ENCODE measurements at places on chromosomes 7 and 10.
A peak's percentile ranks its signal among the peaks of the same experiment; 100 is the strongest.

DNA sequence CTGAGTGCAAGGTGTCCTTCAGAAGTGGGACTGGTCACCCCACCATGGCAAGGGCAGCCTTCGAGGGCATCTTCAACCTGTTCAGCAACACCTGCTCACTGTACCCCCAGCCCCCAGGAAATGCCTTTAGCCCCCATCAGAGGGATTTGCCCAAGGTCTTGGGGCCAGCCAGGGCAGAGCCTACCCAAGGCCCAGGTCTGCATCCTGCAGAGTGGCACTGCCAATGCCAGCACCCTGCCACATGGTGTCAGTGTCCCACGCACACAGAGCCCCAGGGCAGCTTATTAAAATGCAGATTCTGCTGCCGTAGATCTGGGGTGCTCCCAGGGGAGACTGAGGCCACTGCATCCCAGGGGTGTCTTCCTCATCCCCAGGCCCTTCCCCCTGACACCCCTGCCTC lies 106.2 kb upstream of the KCTD7 start:
- peak; percentile 5 for DNase-seq

DNA sequence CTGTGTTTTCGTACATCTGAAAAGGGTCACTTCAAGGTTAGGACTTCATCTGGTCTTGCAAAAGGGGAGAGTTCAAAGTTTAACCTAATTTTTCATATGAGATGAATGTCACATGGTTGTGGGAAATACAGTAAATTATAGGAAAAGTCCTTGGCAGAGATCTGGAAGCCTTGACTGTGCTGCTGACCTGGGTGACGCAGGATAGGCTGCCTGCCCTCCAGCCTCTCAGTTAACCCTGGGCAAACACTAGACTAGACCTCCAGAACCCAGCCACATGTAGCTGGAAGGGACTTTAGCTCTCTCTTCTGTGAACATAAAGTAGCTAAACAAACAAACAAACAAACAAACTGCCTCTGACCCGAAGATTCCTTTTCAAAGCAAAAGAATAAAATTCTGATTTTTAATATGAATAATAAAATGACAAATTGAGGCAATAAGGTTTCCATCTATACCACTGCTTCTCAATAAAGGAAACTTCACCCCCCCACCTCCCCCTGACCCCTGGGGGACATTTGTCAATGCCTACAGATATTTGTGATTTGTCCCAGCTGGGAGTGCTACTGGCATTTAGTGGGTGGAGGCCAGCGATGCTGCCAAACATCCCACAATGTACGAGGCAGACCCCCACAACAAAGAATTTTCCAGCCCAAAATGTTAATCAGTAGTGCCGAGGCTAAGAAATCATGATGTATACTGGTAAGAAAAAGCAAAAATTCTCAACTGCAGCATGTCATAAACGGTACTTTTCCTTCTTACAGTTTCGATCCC lies 75.2 kb upstream of the PRR15 start:
- no peak for DNase-seq

GRCh38 chr7:82152858-82153257 lies 290.7 kb downstream of the CACNA2D1 start:
- DNase-seq = no peak

GRCh38 chr10:12588091-12588860 lies 238.9 kb downstream of the CAMK1D start:
- DNase-seq = peak; percentile 31

- peak; percentile 66 for DNase-seq
Observed at GRCh38 chr10:89793649-89794254, 92.4 kb downstream of the KIF20B start.

DNA sequence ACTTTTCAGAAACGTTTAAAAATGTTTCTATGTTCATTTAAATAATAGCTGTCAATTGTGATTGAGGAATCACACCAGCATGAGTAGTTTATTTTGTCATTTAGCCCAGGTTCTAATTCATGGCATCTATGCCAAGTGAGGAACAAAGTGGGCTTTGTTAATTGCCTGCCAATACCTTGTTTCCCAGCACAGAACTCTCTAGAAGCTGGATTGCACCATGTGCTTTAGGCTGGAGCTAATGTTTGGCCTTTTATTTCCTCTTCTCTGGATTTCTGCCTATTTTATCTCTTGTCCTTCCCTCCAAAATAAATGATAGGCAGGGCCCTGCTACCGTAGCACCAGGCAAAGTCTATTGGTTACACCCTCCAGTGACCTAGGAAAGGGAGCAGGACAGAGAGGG lies 109.9 kb upstream of the ITGB1 start:
- no peak for DNase-seq

GRCh38 chr7:38276096-38276877 lies 2.9 kb upstream of the TARP start:
- DNase-seq = no peak

GRCh38 chr7:108662783-108663362 lies 93.2 kb downstream of the DNAJB9 start:
- DNase-seq = no peak

DNA sequence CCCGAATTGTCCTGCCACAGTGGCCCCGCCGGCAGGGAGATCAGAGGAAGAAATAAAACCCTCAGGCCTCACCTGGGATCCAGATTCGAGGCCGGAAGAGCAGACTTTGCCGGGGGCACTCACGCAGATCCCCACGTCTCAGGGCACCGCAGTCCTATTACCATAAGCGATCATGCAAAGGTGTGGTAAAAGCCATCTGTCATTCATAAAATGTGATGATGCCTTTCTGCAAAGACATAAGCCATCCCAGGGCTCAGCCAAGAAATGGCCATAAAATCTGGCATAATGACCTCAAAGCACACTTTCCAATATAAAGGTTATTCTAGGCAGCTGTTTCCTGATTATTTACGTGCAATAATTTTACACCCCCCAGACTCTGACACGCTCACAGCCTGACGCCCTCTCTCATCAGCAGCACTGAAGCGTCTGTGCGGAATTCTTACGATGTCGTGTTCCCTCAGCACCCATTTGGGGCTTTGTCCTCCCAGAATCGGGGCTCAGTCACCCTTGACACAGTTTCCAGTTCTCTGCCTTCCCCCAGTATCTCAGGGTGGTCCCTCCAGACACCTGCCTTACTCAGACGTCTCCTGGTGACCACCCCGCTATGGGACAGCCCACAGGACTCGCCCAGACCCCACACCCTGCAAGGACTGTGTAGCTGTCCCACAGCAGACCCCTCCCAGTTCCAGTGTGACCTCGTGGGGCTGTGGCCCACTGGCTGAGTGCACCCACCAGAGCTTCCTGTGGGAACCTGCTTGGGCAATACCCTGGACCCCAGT lies 74.3 kb upstream of the FAM20C start:
- no peak for DNase-seq

DNA sequence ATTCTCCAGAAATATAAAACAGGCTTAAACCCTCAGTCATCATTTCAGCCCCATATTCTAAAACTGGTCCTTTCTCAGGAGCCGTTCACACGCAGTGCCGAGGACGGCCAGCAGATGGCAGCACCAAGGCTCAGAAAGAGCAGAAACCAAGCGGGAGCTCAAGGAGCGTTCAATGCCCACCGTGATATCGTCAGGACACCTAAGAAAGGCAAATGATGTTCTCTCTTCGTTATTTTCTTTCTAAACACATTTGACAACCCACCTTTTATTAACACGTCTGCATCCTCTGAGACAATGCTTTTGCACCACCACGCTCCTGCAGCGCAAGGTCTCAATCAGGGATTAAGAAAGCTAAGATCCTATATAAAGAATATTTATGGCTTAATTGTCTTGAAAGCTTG lies 45.7 kb upstream of the RBM33 start:
- DNase-seq = peak; percentile 75

GRCh38 chr10:87523731-87524130 lies 19.0 kb downstream of the MINPP1 start:
- no peak for DNase-seq

GRCh38 chr10:11285171-11285570 lies 267.5 kb downstream of the CELF2 start:
- DNase-seq = no peak

GRCh38 chr10:49037187-49037586 lies 78.1 kb downstream of the VSTM4 start:
- no peak for DNase-seq

DNA sequence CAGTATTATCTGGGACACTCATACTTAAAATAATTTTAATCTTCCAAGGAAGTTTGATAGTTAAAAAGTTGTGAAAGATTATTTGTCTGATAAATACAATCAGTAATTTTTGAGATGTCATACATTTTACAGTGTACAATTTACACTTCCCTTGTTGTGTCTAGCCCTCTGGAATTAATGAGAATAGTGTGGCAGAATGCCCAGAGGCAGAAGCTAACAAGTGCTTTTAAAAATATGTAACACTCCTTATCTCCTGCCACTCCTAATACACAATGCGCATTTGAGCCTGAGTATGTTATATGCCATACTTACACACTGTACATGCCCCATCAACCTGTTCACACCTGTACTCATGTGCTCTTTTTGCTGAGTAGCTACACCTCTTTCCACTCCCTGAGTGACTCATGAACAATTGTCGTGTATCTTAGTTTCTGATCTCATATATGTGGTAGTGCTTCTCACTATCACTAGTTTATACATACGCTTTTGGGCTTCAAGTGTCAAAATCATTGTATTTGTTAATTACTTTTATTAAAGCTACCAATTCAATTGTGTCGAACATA lies 106.9 kb upstream of the GNAI1 start:
- no peak for DNase-seq

DNA sequence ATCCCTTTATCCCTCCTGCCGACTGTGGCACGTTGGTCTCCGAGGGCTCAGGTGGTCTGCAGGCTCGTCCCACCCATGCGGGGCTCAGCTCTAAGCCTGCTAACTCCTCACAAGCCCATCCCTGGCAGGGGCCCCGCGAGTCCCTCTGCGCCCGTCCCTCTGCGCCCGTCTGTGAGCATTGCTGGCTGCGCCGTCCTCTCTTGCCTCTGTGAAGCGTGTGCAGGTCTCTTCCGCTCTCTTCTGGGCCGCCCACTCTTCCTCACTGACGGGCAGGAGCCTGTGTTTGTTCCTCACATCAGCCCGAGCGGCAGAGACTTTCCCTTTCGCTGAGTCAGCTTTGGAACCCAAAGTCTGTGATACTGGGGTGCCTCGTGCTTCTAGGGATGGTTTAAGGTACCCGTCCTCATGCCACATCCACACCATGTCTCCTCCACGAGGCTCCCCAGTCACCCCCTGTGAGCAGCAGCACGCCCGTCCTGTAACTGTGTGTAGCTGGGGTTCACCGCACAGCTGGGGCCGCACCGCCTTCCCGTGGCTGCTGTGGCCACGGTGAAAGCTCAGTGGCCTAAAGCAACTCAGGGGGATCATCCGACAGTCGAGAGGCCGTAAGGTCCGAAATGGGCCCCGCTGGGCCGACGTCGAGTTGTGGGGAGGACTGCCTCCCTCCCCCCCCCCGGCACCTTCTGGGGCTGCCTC lies 35.5 kb downstream of the ADGRA1 start:
- DNase-seq = no peak
